NCI-H187 treated with DMSO at 0.1 percent for 48 hours (cell line): ENCODE measurements at places on chromosomes 7 and 10.

- DNase-seq: no peak
These were observed 3.1 kb downstream of the SLK start for GRCh38 chr10:103969857-103970627.

- DNase-seq: no peak
These were observed 93.4 kb downstream of the PIP4K2A start for GRCh38 chr10:22620929-22621328.

GRCh38 chr7:54629771-54630170, 87.6 kb downstream of the VSTM2A start:
- DNase-seq: no peak

- no peak for DNase-seq
These were observed 73.6 kb upstream of the PDZD8 start for GRCh38 chr10:117448802-117449201.

DNA sequence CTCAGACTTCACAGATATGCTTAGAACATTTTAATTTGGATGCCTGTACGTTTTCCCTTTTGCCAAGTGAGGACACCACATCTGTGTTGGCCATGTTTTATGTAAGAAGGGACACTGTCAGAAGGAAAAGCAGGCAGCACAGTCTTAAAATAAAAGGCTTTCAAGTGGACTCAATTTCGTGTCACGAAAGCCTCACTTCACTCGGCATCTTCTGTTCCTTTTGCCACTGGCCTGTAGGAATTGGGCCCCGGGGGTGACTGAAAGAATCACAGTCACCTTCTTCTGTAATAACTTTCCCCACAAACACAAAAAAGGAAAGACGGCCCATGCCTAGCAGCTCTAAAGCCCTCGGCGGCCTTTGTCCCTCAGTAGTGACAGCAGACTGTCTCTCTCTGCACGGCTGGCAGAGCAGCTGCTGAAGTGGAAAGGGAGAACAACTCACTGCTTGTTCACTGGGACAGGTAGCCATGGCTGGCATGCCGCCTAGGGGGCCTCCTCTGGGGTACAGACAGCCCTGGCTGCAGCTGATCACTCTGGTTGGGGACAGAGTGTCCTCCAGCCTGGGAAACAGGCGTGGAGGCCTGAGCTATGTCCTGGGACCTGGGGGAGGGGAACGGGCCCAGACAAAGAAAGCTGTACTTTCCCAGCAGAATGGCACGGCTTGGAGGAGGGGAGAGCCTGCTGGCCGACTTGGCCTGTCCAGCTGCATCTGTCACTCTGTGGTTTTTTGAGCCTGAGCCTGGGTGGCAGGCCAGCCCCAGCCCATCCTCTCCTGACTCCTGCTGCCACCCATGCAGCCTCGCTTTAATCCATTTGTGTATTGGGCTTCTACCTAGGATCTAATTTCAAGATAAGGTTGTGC, 4.4 kb downstream of the RASSF4 start:
- DNase-seq: no peak

- DNase-seq: no peak
These were observed 137.4 kb downstream of the FAM53B start for GRCh38 chr10:124606822-124607221.

- DNase-seq: no peak
These were observed 18.5 kb upstream of the MLXIPL start for GRCh38 chr7:73642834-73643233.
